ENCODE measurements at places on chromosomes 16 and 17.

DNA sequence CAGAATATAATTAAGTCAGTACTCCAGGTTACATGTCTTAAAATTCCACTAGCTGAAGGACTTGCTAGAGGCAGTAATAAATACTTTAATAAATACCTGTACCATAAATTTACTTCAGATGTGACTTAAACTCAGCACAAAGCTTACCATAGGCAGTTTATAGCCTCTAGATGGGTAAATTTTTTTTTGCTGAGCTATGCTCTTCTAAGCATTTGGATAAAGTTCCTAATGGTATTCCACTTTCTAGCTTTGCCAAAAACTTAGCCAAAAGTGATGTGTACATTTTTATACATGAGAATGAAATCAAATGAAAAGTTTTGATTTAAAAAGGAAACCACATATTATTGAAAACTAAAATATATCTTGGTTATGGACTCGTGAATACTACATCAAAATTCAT lies 63.7 kb upstream of the DHX40 start:
- DNase-seq, result no peak

DNA sequence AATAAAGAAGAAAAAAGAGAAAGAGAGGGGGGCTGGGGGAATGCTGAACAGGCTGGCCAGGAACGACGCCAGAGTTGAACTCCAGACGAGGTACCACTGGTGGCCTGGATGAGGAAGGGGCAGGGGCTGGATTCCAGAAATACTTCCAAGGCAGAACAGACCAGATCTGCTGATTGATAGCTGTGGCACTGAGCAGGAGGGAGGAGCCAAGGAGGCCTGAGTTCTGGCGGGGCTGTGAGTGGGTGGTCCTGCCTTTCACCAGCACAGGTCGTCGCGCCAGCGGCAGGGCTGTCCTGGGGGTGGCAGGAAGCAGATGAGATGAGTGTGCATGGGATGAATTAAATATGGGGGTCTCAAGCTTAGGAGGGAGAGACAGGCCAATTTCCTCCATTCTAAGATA lies 5.5 kb downstream of the CCDC42 start:
- DNase-seq, result no peak

DNA sequence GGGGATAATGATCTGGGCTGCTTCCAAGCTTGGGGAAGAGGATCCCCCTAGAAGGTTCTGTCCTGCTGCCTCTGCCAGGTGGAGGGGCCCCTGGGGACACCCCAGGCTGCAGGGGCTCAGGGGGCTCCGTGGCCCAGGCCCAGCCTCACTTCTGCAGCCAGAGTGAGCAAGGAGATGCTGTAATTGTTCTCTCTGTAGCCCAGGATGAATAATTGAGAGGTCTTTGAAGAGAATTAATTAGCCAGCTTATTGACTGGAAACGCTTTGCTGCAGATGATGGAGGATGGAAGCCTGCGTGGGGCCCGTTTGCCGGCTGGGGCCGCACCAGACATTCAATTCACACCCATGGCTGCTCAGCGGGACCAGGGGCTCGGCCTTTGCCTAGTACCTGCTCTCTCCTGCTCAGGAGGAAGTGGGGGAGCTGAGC lies 38.5 kb downstream of the TMEM235 start:
- no peak for DNase-seq

DNA sequence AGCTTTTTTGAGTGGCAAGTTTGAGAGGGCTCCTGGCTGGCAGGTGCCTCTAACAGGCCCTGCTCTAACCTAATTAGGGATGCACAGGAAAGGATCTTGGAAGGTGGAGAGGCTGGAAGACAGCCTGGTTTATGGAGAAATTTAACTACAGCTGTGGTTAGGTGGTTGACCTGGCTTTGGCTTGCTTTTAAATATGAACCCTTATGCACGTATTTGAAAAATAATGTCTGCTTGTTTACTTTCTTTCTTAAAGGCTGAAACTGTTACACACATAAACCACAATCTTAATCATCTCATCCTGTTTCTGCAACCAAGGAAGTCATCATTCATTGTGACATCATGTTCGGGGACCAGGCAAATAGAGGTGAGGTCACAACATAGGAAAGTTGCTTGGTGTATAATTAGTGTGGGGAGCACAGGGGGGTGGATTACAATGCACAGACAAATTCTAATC lies 23.1 kb upstream of the DHRS13 start:
- DNase-seq, result peak; percentile 59

GRCh38 chr17:3944485-3945388 lies 19.5 kb downstream of the ATP2A3 start:
- no peak for DNase-seq

GRCh38 chr16:67188798-67189197 lies 1.1 kb downstream of the EXOC3L1 start:
- DNase-seq, result no peak

- DNase-seq, result peak; percentile 62
Observed at GRCh38 chr17:17186051-17186450, 20.1 kb downstream of the PLD6 start.

- DNase-seq, result no peak
Observed at GRCh38 chr16:17329391-17329790, 141.4 kb downstream of the XYLT1 start.

DNA sequence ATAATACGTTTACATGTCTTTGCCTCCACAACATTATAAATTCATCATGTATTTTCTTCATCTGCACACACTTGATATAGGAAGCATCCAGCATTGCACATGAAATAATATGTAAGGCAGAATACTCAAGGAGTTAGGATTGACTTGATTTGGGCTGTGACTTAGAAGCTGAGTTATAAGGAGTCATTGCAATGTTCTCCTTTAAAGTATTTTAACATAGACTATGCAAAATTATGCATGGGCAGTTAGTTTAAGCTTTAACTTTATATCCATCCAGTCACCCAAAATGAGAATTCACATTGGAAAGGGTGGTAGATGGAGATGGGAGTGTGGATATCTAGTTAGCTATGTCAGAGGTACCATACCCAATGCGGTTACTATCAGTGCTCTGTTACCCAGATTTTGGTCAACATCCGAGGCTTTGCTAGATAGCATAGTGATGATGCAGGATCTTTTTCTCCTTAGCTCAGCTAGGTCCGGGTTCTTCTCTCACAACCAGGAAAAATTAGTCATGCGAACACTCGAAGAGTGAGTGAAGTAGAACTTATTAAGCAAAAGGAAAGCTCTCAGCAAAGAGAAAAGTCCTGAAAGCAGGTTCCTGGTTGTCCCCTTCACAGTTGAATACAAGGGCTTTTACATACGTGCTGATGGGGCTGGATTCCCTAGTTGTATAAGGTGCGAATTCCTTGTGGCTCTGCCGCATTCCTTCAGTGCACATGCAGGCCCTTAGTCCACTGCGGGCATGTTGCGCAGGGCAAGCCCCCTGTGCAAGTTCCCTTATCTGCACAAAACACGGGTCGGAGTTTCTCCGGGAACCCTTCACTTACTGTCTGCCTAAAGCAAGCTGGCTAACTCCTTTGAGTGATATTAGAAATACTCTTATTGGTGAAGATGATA lies 73.1 kb upstream of the FAM20A start:
- DNase-seq, result no peak

DNA sequence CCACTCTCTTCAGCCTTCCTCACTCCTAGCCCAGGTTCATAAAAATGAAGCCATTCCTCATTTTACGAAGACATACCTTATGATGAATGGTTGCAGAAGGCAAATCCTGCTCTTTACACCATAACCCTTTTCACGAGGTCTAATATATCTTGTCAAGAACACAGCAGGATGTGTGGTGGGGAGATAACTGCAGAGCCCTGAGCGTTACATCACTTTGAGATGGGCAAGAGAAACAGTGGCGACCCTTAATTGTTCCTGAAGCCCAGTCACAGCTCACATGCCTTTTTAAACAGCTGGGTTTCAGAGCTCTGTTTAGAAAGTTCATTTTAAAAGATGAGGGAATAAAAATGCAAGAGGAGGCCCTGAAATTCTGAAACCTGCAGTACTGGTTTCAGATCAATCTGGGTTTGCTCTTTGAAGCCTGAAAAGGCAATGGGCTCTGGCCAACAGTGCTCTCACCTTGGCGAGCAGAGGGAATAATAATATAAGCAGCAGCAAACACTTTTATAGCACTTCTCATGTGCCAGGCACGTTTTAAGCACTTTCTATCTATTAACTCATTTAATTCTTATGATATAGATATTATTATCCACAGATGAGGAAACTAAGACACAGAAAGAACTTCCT lies 2.9 kb downstream of the FAM117A start:
- no peak for DNase-seq

- DNase-seq, result no peak
Observed at GRCh38 chr16:58847902-58848661, 114.0 kb upstream of the GOT2 start.

DNA sequence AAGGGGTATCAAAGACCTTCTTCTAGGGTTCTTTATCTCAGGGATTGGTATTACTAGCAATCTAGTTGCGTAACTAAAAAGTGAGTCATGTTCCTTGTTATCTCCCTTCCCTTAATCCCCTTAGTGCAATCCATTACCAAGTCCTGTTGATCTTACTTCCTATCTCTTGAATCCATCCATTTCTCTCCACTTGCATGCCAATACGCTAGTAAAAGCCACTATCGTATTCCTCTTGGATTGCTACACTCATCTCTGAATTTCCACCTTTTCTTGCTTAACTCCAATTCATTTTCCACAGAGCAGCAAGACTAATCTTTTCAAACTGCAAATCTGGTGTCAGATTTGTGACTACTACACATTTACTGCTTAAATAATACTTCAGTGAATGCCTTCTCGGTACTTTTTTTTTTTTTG lies 1.8 kb upstream of the ADAT1 start:
- DNase-seq, result no peak

- no peak for DNase-seq
Observed at GRCh38 chr17:31918701-31919128, 17.2 kb upstream of the UTP6 start.

GRCh38 chr17:7552621-7553051 lies 3.8 kb downstream of the TNFSF12 start:
- peak; percentile 58 for DNase-seq

DNA sequence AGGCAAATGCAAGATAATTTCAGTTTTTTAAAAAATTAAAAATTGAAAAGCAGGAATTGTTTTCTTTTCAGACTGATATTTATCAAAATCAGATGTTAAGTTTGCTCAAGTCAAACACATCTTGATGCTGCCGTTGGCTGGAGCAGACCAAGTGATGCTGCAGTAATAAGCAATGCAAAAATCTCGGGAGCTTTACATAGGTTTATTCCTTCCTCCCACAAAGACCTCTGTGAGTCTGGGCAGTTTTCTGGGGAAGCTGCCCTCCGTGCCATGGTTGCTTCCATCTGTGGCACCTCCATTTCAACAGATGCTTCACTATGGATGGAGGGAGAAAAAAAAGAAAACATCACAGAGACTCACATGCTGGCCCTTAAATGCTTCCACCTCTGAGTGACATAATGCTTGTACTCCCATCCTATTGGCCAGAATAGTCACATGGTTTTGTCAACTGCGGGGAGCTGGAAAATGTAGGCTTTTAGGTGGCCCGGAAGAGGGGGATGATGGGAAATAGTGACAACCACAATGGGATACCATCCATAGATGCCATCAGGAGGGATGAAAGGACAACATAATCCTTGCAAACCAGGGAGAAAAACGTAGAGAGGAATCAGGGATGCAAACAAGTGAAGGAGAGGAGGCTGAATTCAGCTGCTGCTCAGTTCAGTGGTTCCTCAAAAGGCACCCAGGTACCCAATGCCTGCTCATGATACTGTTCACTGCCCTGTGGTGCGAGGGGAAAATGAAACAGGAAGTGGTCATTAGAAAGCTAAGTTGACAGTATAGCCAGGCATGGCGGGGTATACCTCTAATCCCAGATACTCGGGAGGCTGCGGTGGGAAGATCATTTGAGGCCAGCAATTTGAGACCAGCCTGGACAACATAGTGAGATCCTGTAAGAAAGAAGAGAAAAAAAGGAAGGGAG lies 13.5 kb upstream of the ERCC4 start:
- no peak for DNase-seq

- DNase-seq, result no peak
Observed at GRCh38 chr16:84448444-84448843, 56.0 kb downstream of the MEAK7 start.

- no peak for DNase-seq
Observed at GRCh38 chr17:21035406-21035805, 7.4 kb downstream of the USP22 start.

- no peak for DNase-seq
Observed at GRCh38 chr16:61862221-61863155, 173.8 kb downstream of the CDH8 start.

- DNase-seq, result no peak
Observed at GRCh38 chr16:85047867-85048455, 20.4 kb downstream of the KIAA0513 start.

DNA sequence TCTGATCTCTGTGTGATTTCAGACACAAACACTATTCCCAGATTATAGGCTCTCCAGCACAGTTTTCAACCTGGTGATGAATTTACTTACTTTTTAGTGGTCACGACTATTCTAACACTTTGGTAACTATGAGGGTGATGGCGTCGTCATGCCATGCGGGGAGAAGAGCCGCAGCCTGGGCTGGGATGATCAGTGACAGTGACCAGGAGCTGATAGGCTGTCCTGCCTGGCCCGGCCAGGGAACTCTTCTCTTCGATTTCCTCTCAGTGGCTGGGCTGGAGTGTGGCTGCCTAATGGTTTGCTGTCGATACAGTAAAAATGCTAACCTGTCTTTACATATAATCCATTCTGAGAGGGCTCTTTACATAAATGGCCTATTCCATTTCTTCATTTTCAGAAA lies 113.1 kb downstream of the IRX3 start:
- no peak for DNase-seq

- no peak for DNase-seq
Observed at GRCh38 chr16:30656974-30657865, 1.0 kb upstream of the FBRS start.

- DNase-seq, result no peak
Observed at GRCh38 chr17:1473170-1473569, 17.1 kb upstream of the CRK start.

GRCh38 chr17:8941980-8942622 lies 23.4 kb downstream of the PIK3R5 start:
- DNase-seq, result no peak

DNA sequence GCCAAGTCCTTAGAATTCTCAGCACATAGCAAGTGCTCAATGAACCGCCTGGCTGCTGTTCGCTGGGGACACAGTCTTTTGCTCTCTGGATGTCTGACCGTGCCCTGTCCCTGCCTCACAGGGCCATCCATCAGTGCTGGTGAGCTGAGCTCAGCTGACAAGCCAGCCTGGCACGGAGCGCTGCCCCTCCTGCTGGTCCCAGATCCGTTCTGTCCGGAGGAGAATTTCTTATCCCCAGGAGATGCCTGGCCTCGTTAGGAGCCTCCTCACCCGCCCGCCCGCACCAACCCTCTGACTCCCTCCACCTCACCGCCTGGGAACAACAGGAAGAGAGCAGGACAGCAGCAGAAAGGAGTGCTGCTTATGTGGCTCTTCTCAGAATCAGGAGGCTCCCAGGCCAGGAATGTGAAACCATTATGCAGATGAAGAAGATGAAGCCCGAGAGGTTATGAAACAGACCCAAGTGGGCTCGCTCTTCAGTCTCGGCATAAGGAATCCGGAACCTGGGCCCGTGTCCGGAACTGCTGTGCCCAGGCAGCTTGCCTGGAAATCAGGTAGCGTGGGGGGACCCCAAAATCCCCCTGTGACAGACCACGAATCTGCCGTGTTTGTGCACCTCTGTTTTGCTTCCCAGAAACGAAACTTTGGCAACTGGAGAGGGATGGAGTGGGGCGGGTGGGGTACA lies 28.8 kb upstream of the RMI2 start:
- no peak for DNase-seq
